ENCODE measurements at places on chromosomes 7 and 10.

DNA sequence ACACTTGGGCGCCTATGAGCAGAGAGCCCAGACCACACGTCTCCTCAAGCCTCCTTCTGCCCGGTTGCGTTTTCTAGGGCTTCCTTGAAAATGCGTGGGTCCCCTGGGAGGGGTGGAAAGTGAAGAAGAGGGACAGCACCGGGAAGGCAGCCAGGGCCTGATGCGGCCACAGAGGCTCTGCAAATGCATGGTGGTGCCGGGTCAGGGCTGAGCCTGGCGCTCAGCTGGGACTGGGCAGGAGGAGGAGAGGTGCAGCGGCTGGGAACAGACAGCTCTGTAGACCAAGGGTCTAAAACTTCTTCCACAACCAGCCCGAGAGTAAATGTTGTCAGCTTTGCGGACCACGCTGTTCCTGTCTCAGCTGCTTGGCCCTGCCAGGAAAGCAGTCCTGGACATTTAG lies 1.6 kb downstream of the DPYSL4 start:
- no peak for DNase-seq

DNA sequence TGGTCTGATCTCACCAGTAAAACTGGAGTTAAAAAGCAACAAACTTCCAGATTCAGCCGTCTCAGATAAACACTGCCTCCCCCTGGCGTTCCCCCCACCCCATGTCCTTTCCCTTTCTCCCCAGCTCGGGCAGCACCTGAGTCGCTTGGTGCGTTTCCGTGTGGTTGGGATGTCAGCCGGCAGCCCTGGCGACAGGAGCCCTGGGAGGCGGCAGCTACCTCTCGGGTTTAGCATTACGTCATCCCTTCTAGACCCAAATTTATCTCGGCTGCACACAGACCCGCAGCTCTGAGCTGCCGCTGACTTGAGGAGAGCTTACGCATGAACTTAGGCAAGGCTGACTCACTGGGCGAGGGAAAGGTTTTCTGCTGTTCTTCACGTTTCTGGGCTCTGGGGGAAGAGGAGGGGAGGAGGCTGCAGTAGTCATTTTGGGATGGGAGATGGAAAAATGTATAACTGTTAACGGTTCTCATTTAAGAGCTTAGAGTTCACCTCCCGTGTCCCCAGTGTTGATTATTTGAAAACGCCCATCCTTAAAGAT lies 14.4 kb downstream of the MXI1 start:
- no peak for DNase-seq

DNA sequence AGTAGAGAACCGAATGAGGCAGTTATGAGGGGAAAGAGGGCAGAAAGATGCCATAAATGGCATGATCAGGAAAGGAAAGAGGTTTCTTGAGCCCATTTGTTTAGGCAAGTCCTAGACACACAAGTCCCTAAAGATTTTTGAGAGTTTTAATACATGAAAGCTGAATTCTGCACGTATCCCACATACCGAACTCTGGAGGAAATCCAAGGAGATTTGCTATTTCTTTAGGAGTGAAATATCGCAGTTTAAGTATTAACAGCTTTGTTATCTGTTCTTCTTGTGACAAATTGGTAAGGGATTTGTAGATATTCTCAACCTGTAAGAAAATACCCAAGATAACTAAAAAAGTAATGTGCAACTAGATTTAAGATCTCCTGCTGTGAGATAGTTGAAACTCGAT lies 23.7 kb upstream of the CUBN start:
- DNase-seq: no peak

DNA sequence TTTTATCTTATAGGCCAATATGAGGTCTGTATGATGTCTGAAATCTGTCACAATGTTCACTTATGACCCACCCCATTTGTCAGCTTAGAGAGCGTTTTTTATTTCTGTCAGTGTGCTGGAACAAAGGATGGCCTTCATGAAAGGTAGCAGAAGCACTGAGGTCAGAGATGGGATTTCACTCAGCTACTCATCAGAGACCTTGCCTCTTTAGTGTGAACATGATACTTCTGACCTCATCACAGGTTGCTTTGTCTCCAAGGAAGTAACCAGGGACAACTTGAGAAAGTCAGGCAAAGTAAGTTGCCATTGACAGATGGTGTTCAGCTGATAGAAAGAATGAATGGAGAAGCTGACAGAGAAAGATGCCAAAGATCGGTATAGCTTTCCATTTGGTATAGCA lies 16.3 kb downstream of the YAE1 start:
- DNase-seq: no peak

- peak; percentile 49 for DNase-seq
Observed at GRCh38 chr7:158355456-158356065, 232.1 kb downstream of the PTPRN2 start.

- no peak for DNase-seq
Observed at GRCh38 chr7:76121044-76121443, 73.1 kb downstream of the MDH2 start.

GRCh38 chr7:155792315-155792960 lies 19.8 kb downstream of the SHH start:
- no peak for DNase-seq

Measured in type B pancreatic cell (in vitro differentiated cells).